Stimulated activated CD4-positive, alpha-beta T cell treated with anti-CD3 and anti-CD28 coated beads, Interleukin-2, amount 100 ng/mL, for 24 hours (primary cell): ENCODE measurements at places on chromosomes 7 and 10.

DNA sequence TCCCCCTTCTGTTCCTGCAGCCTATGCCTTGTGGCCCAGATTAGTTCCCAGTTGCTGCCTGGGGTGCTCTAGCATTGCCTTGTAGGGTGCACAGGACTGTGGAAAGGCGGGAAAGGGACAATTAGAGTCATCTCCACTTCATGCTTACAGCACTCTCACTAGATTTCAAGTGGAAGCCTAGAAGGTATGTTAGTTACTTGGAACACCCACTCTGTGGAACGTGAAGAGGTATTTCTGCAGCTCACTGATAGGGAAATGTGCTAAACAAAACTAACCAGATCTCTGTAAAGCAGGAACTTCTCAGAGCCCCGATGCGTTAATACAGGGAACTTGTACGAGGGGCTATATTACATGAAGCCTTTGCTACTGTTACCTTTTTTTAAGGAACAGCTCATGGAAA is 19.4 kb downstream of the STMP1 start:
- no peak for DNase-seq

DNA sequence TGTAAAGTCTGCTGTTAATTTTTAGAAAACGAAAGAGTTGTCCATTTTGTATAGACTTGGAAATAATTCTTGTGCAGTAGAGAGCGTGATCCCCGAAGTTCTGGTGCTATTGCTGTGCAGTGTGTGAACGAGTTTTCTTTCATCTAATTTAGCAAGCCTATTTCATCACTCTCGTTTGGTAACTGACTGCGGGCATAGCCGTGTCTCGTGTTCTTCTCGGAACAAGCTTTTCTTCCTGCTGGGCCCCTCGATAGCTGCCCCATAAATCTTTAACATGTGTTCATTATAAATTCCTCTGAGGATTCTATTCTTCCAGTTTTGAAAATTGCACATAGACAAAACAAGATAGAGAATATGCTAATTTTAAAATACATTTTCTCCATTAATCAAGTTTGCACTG is 622.0 kb upstream of the PFKP start:
- no peak for DNase-seq

GRCh38 chr10:103715430-103715829 is 139.9 kb downstream of the SH3PXD2A start:
- DNase-seq = no peak

DNA sequence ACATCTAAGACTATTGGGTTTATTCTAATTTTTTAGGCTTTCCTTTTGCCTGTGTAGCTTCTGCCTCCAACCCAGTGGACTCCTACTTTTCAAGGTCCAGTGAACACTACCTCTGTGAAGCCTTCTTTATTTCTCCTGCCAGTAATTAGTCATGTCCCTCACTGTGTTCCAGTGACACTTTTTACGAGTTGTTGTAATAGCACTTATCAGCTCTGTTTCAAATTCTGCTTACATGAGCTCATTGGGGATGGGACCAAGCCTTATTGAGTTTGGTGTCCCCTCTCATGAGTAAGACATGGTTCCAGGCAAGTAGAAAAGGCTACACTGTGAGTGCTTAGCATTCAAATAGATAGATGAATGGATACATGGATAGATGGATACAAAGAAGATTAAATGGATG is 184.6 kb downstream of the HIBADH start:
- DNase-seq = no peak

DNA sequence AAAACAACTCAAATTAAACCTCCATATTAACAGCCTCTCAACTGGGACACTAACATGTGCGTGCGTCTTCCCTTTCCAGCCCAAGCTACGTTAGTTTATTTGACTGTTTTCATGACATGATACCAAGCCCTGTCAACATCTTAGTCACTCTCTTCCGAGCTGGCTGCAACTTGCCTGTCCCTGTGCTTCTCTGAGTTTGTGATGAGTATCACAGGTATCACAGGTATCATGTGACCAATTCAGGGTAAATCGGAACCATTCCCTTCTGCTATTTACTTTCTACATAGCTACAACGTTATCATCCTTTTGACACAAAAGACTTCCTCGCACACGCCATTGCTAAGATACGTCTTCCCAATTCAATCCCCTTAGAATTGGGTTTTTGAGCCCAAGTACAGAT is 70.2 kb downstream of the CAV1 start:
- DNase-seq = no peak

DNA sequence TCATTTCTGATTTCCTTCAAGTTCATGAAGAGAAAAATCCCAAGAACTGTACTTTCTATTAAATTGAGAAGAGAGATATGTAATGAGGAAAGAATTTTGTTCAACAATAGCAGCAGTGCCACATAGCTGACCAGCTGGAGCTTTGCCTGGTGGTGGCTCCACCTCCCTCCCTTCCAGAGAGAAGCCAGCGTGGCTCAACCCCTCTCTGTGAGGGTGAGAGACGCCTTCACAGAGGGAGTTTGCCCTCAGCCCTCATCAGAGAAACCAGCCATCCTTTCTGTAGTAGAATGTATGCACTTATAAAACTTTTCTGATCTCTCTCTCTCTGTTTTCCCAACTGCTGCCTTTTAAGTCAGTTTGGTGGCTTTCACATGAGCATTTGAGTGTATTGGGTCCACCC is 20.5 kb upstream of the COL1A2 start:
- no peak for DNase-seq

DNA sequence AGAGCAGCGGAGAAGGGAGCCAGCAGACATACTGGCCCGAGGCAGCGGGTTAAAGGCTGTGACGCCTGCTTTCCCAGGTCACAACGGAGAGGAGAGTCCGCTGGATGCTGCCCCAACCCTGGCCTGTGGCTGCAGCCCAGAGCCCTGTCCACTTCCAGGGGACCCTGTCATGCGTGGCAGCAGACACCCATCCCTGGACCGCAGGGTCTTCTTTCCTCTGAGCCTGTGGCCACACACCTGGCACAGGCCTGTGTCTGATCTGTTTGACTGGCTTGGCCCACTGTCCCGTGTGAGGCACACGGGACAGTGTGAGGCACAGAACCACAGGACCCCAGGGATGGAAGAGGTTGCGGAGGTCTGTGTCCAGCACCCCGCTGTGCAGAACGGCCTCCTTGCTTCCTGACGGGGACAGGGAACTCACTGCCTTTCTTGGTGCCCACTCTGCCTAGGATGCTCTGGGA is 42.4 kb downstream of the INSIG1 start:
- no peak for DNase-seq

DNA sequence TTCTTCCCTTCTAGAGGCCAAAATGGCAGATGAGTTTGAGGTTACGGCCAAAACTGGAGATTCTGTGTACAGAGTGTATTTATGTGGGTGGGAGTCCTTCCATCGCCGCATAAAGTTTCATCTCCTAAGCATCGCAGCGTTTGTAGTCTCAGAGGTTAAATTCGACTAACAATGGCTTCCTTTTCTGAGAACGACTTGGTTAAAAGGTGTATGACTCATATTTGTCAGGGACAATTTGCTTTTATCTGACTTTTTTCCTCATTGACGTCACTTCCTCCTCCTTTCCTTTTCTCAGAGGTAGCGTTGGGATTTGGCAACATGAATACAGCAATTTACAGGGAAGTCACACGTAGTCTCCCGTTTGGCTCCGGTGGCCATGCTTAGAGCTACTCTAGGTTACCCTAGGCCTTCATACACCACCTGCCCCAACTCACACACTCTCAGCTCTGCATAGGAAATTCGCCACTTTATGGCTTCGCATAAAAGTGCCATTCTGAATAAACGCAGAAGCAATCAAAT is 37.6 kb upstream of the TCF7L2 start:
- no peak for DNase-seq

- DNase-seq = no peak
These were observed 33.1 kb downstream of the RCC1L start for GRCh38 chr7:75040512-75040911.

GRCh38 chr7:133301444-133301843 is 48.6 kb downstream of the EXOC4 start:
- no peak for DNase-seq

DNA sequence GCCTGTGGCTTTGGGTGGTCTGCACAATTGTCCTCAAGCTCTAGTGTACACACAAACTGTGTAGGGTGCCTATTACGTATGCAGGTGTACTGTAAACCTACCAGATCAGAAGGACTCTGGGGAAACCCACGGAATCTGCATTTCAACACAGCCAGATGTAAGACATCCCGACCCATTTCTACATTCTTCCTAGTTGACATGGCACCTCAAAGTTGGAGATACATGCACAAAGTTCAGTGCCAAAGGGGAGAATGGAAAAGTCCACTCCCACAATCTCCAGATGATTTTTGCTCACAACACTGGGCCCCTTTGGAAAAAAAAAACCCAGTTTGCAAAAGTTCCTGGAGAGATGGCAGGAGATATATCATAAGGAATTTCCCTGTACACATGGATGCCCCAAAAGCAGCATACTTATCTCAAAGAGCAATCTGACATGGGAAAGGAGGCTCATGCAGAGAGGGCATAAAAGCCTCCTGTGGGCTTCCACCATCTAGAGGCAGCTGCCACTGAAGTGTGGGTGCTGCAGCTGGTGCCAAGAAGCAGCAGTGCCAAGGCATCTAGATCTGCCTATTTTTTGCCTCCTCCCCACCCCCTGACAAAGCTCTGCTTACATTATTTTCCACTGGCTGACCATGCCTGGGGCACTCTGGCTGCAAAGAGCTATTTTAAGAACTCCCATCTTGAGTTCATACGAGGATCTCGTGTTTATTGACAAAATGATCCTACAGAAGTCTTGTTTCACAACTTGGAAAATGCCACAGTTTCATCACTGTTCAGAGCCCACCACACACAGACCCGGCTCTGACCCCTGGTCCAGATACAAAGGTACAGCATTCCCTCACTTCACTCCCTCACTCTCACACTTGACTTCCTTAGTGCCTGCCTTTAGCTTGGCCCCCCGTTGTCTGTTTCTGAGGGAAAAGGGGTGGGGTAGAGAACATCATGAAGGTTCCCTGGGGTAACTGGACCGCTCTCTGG is 12.9 kb downstream of the TECTB start:
- DNase-seq = no peak

DNA sequence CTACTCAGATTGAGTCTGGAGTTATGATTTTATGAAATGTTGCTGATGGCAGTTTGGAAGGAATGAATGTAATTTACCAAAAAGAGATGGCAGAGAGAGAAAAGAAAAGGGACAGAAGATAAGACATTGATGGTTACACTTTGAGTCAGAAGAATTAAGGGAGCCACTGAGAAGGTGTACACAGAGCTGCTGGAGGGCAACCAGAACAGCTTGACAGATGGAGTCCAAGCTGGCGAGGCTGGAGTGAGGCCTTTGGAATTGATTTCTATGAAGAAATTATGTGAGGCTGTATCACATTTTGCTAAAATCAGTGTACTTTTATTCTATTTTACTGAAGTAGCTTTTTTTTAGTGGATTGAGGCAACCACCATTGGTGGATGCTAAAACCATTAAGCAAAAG is 740.5 kb downstream of the REEP3 start:
- no peak for DNase-seq

DNA sequence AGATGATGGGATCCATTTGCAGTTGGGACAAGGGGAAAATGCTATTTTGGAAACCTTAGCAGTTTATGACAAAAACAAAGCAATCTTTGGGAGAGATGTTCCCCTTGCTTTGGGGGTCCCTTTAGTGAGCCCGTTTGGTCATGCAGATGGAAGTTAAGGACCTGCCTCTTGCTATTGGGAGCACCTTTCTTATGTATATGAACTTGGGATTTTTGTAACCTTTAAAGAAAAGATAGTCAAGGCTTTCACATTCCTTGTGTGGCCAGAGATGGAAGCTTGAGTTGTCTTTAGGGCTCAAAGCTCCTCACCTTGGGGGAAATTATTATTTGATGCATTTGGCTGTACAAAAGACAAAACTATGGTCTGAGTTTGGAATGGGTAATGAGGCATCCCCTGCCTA is 179.0 kb upstream of the PLPP4 start:
- no peak for DNase-seq

DNA sequence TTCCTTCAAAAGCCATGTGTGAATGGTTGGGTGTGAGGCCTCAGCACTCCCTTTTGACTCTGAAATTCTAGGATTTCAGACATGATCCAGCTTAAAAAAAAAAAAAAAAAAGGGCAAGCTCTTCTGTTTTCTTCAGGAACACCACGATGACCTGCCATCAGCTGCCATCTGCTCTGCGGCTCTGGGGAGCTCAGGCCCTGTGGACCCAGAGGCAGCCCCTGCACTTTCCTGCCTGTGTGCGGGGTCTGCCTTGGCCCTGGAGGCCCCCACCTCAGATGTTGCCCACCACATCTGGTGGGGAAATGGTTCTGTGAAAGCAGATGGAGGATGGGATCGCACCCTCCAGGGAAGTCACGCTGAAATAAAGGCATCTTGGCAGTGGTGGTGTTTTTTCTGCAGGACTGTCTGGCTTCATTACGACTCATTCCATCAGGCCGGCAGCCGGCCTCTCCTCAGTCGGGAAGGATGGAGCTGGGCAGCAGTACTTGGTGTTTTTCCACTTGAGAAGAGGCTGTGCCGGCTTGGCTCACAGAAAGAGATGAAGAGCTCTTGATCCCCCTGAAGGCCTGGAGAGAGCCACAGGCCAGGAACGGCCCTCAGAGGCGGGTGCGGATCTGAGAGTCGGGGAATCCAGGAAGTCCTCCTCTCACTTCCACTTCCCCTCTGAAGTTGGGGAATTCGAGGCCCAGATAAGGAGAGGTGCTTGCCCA is 66.1 kb upstream of the AQP1 start:
- no peak for DNase-seq

DNA sequence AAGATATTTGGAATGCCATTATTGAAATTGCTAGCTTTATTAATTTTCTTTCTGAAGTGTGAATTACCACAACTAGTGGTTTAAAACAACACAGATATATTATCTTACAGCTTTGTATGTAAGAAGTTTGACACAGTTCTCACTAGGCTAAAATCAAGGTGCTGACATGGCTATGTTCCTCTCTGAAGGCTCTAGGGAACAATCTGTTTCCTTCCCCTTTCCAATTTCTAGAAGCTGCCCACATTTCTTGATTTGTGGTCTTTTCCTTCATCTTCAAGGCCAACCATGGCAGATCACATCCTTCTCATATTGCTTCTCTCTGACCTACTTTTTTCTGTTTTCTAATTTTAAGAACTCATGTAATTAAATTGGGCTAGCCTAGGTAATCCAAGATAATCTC is 43.3 kb upstream of the SLC26A3 start:
- no peak for DNase-seq

DNA sequence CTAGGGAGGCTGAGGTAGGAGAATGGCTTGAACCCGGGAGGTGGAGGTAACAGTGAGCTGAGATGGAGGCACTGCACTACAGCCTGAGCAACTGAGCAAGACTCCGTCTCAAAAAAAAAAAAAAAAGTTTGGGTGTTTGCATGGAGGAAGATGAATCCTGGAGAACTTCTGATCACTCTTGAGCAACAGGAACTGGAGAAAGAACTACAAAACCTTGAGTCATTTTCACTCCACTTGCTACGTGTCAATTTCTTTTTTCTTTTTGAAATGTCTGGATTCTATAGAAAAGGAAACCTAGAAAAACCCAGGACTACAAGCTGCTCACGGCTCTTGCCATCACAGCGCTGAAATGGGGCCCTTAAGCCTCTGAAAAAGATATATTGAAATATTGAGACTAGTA is 189.6 kb upstream of the NRP1 start:
- no peak for DNase-seq

DNA sequence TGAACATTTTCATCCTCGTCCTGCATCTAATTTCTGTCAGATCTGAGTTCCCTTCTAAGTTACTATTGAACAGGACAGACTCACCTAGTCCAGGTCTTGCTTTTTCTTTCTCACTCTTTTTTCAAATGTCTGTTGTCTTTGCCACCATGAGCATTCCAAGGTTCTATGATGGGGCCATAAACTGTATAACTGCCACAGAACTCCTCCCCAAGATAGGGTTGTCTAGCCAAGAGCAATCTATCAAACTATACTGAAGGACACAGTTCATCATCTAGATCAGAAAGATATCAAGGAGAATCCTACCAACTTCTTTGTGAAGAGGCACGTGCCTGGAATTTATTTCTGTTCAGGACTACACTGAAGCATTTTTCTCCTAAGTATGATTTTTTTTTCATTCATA is 50.1 kb upstream of the FEZF1 start:
- no peak for DNase-seq
